ENCODE measurements at places on chromosomes 2 and 18.
A peak's percentile ranks its signal among the peaks of the same experiment; 100 is the strongest.

GRCh38 chr2:204665207-204665606, 119.9 kb downstream of the PARD3B start:
- peak; percentile 92 for DNase-seq

DNA sequence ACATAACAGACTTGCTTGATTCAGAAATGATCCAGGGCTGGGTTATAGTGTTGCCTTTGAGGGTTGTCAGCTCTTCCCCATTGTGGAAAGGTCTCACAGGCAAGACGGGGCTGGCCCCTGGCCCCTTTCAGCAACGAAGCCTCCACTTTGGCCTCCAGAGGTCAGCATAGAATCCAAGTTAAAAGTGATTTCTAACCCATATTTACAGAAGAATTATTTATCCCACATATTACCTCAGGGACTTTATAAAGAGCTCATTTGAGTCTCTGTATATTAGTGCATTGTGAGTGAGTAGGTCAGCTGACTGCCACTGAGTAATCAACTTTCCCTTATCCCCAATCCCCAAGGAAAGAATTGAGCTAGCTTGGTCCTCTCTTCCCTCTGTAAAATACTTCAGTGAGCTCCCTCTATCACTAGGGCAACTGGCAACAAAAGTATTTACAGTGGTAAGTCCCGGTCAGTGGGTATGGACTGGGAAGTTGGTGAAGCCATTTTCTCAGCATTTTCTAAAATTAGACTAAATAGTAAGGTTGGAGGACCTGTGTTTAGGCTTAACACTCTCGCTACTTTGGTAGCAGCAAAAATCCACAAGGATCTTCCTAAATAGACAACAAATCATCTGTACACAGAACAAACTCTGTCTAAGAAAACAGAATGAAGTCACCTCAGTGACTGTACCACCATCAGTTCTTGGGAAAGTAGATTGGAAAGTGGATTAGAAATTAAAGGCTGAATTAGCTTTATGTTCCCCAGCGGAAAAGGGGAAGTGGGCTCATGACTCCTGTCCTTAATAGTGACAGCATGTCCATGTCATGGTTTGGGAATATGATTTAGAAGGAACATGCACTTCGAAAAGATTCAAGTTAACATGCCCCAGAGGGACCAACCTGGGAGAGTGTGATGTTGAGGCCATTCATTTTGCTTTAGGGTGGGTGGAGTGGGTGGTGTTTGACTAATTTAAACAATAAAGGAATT, 171.0 kb upstream of the SIX3 start:
- DNase-seq, result no peak

GRCh38 chr2:111535404-111535803, 348.6 kb downstream of the ANAPC1 start:
- DNase-seq, result peak; percentile 46

GRCh38 chr2:112994648-112995047, 10.6 kb upstream of the IL36A start:
- no peak for DNase-seq

DNA sequence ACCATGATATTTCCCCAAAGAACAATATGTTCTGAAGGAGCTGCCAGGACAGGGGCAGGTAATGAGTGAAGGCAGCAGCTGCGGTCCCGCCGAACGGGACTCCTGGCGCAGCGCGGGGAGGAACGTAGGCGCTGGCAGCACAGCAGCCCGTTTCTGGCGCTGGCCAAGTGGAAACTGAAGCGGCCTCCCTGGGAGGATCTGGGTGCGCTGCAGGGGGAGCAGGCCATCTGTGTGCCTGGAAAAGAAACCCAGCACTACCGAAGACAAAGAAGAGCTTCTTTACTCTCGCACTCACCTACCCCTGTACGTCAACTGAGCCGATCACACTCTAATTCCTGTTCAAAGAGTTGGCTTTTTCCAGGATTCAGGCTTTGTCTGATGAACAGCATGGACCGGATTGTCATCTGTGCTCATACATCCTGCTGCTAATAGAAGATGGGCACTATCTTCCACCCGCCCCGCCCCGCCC, 11.8 kb downstream of the G6PC2 start:
- peak; percentile 76 for DNase-seq

DNA sequence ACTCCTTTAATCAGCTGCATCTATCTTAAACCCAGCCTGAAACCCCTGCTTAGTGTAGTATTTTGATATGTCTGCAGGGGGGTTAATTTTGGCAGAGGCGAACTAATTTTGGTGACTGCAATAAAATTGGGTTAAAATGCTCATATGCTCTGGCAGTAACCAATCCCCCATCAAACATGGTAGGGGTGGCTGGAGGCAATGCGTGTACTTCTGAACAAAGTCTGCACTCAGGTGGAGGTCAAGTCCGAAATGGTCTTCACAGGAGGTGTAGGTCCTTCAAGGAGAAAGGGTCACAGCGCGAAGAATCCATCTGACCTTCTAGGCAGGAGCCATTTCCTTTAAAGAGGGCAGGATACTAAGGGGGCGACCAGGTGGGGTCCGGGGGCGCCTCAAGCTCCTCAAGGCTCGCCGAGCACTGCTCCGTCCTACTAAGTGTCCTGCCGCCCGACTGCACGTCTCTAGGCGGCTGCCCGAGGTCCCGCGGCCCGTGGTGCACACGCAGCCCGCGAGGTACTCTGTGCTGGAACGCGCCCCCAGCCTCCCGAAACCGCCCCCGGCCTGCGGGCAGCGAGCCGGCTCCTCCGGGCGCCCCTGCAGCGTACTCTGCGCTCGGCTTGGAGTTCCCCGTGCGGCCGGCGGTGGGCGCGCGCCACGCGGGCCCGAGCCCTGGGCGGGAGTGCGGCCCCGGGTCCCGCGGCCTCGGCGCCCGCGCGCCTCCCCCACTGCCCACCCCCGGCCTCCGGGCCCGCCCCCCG, 1.7 kb upstream of the LDLRAD4 start:
- no peak for DNase-seq

GRCh38 chr18:35688757-35689156, 107.2 kb downstream of the GALNT1 start:
- no peak for DNase-seq

DNA sequence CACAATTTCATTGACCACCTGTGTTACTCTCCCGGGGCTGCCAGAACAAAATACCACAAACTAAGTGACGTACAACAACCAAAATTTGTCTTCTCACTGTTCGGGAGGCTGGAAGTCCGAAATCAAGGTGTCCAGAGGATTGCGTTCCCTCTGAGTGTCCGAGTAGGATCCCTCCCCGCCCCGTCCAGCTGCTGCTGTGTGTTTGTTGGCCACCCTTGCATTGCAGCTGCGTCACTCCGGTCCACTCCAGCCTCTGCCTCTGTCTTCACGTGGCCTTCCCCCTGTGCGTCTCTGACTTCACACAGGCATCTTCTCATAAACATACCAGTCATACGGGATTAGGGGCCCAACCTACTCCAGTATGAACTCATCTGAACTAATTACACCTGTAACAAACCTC, 251.8 kb upstream of the SMIM21 start:
- no peak for DNase-seq

GRCh38 chr18:37246779-37247340, 318.7 kb downstream of the CELF4 start:
- DNase-seq, result no peak

GRCh38 chr2:241445426-241445825, 63.0 kb downstream of the STK25 start:
- no peak for DNase-seq

GRCh38 chr2:11764359-11764758, 17.9 kb downstream of the LPIN1 start:
- no peak for DNase-seq

- DNase-seq, result no peak
Observed at GRCh38 chr18:11047156-11047555, 102.2 kb downstream of the PIEZO2 start.

DNA sequence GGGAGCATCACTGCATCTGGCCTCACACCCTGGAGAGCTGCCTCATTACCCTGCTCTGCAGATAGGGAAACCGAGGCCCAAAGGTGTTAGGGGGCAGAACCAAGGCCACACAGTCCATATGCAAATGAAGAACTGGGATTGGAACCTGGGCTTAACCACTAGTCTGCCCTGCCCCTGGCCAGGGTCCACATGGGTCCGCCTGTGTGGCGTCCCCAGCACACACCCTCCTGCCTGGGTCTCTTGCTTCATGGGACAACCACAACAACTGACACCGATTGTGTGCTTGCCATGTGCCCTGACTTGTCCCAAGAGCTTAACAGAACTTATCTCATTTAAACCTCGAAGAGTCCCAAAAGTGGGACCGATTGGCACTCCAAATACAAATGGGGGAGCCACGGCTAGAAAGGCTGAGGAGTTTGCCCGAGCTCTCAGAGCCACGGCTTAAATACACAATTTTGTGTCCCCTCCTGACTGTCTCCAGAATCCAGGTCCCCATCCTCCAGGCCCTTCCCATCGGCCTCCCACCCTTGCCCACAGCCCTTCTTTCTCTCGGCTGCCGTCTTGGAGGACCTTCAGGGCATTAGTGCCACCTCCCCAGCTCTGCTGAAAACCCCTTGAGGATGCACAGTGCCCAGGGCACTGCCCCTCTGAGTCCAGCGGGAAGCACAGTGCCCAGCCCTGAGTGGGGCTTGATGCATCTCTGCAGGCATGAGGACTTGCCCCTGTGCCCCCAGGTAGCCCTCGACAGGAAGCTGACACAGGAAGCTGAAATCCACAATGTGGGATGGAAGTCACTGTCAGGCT, 5.8 kb upstream of the DUSP2 start:
- DNase-seq, result no peak

DNA sequence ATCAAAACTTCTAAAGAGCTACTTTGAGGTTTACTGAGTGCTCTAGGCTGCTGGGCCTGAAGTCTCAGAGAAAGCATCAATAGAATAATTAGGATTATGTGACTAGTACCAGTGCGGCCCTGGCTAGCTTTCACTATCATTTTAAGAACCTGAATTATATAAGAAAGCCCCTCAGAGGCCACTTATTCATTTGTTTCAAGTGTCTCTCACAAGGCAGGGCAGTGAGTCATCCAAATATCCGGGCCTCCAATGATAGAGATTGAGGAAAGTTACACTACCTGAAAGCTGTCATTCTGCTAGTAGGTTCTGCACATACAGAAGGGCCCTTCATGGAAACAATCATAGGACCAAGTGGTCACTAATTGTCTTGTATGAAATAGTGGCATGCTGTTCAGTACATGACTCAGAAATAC, 193.1 kb downstream of the L3MBTL4 start:
- DNase-seq, result no peak

DNA sequence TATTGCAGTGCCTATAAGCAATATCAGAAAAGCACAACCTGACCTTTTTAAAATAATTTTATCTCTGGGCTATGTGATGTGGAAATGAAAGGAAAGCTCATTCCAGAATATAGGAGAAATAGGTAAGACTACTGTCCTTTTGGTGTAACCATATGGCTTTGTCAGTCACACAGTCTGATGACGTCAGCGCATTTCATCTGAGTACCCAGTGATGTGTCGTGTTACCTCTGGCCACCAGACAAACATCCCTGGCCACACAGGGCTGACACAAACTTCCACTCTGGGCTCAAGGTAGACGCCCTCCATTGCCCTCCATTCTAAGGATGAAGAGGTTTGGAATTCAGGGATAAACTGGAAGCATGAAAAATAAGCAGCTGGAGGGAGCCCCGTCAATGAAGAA, 506.7 kb downstream of the CMPK2 start:
- DNase-seq, result peak; percentile 27

GRCh38 chr2:197708331-197708730, 3.2 kb downstream of the MARS2 start:
- DNase-seq, result peak; percentile 13

DNA sequence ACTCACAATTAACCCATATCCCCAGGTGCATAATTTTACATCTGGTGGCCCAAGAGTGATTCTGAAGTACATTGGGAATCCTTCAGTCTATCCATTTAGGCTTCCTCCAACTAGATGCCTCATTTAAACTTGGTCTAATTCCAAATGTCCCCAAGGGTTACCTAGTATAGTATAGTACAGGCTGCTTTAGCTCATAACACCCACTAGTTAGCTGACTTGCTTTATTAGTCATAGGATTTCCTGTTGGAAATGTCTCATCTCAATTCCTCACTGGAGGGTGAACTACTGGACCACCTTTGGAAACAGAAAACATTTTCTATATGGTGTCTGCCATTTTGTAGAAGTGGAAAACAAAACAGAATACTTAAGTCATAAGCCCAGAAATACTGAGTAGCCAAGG, 202.5 kb upstream of the SESTD1 start:
- DNase-seq, result no peak

GRCh38 chr2:182393270-182393760, 33.5 kb downstream of the PDE1A start:
- DNase-seq, result no peak

GRCh38 chr2:99377879-99378278, 40.7 kb downstream of the EIF5B start:
- no peak for DNase-seq

- no peak for DNase-seq
Observed at GRCh38 chr2:169345486-169346437, 16.6 kb downstream of the LRP2 start.

DNA sequence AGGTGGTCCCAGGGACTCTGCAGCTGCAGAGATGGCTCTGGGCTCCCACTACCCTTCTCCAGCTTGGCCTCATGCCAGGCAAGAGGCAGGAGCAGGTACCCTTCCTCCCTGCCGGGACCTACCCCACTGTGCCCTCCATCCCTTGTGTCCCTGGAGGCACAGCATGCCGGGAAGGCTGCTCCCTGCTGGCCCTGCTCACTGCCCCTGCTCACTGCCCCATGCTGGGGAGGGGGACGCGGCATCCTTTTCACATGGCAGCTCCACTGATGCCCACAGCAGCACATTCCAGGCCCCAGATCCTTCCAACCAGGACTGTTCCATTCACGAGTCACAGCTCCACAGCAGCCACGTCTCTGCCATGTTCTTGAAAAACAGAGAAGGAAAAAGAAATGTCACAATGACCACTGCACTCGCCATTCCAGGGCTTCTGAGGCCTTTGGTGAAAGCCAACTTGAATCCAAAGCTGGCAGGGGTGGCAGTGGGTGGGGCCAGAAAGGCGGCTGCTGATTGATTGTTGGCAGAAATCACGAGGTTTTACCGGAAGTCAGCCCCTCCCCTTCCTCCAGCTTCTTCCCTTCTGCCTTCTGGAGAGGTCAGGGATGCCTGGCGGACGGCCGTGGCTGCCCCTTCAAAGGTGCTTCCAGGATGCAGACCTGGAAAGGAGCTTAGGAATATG, 268.0 kb downstream of the CYP26B1 start:
- DNase-seq, result peak; percentile 33

DNA sequence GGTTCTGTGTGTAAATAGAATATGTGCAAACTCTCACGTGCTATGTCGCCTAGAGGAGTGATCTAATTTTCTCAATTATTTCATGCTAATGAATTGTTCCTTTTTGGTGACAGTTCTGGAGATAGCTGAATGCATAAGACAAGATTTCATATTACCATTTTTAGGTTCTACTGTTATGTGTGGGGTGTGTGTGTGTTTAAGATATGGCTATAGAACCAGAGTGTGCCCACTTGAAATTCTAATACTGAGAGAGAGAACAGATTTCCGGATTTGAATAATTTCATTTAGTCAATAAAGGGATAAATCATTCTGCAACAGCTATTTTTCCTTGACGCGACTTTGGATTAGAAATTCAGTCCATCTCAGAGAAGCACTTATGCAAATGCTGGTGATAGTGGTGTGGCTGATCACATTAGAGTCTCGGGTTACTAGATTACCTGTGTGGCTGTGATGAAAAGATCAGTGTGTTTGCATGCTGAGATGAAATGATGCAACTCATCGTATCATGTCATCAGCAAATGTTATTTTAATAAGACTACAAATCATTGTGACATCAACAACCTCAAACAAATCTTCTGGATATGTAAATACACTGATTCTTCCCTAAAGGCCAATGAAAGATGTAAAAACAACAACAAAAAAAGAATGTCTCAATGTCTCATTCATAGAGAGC, 415.9 kb downstream of the EPHA4 start:
- DNase-seq, result no peak

Measured in myocyte (in vitro differentiated cells).